ENCODE measurements at places on chromosomes 6 and 20.

- DNase-seq: no peak
These were observed 131.5 kb downstream of the TFAP2C start for GRCh38 chr20:56760610-56761009.

DNA sequence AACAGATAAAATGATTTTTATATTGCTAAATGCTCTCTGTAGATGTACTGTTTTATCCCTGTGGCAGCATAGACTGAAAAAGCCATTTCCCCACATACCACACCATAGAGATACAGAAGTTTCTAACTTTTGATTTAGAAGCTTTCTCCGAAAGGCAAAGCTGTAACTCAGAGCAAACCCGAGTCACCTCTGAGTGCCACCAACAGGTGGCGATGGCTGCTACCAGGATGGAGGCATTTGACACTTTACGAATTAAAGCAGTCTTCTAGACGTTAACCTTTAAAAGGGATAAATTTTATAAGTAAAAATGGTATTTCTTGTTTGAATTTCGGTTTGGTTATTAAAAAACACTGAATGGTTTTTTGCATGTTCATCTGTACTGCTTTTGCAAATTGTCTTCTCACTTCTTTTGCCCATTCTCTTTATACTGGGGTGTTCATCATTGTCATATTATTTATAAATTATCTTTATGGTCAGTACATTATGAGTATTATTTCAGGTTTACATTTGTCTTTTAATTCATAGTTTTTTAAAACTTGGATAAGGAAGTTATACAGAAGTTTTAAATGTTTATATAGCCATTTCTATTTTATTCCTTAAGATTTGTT lies 201.0 kb upstream of the CEP162 start:
- DNase-seq: no peak

DNA sequence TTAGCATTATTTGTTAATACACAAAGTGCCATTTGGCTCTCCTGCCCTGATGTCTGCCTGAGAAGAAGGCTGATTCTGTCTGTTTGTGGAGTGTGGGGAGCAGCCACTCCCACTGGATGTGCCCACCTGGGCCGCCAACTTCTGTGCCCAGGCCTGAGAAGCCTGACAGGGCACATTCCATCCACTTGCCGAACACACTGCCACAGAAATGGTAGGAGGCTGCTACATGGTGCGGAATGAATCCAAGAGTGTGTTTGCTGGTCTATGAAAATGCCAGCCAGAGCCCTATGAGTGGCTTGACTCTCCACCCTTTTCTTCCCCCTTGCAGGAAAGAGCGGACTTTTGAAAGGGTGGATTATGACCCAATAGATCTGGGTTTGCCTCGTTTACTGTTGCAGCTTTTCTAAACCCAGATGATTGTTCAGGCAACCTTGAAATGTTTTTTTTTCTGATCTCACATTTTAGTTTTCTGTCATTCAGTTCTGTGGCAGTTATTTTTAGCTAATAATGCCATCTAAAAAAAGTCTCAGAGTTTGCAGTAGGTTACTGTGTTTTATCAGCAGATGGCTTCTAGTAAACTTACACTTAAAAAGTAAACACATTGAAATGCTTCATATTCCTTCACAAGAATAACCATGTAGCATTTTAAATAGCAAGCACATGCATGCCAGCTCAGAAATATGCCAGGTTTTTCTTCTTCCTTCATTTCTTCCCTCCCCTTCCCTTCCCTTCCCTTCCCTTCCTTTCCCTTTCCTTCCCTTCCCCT lies 196.5 kb downstream of the SLC35F1 start:
- no peak for DNase-seq

GRCh38 chr6:81977486-81977885 lies 225.0 kb upstream of the TENT5A start:
- DNase-seq: no peak

- DNase-seq: no peak
These were observed 64.1 kb downstream of the FAM50B start for GRCh38 chr6:3913077-3913957.

- no peak for DNase-seq
These were observed 68.8 kb downstream of the CDS2 start for GRCh38 chr20:5195655-5196054.

DNA sequence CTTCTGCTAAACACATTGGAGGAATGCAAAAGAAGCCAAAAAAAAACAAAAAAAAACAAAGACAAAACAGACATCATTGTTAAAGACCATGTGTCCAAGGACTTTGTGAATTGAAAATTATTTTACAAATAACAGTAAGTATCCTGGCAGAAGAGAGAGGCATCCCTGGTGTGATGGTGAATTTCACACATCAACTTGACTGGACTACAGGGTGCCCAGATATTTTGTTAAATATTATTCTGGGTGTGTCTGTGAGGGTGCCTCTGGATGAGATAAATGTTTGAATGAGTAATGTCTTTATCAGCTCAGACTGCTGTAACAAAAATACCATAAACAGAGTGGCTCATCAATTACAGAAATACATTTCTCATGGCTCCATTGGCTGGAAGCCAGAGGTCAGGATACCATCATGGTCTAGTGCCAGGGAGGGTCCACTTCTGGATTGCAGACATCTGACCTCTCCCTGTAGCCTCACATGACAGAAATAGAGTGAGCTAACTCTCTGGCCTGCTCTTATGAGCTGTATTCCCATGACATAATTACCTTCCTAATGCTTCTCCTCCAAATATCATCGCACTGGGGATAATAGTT lies 12.2 kb upstream of the C6orf118 start:
- no peak for DNase-seq

DNA sequence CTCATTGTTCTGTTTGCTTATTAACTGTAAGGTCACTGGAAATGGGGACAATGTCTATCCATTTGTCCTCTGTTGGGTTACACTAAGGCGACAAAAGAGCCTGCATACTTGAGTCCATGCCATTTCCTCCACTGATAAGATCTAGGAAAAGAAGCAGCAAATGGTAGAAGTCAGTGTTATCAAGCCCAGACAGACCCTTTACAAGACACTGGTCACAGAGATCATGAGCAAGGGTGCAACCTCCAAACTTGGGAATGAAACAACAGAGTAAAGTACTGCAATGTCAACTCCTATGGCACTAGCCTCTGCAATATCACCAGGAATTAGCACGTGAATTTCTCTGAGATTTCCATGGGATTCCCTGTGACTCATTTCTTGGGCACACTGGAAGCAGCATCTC lies 126.9 kb downstream of the ID4 start:
- DNase-seq: no peak

- no peak for DNase-seq
These were observed 759 bp downstream of the CRISP3 start for GRCh38 chr6:49743429-49743828.

DNA sequence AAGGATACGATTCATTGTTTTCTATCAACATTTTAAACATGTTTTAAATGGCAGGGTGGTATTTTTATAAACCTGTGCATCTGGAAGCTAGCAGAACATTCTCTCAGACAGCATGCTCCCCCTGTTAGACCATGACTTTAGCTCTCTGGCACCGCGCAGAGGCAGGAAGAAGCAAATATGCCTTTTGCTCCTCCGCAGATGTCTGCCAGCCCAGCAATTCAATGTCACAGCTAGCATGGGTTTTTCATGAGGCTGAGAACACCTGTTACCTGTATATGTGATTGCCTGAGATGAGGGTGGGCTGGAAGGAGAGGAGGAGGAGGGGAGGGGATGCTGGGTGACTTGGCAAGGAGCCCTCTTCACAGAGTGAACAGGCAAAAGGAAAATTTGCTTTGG lies 6.7 kb downstream of the MTCH1 start:
- DNase-seq: no peak

- DNase-seq: no peak
These were observed 781.0 kb downstream of the EYS start for GRCh38 chr6:64926051-64926450.
